Right forelimb (tissue), 1 donor: ENCODE measurements at places on chromosomes 2 and 18.
A peak's percentile ranks its signal among the peaks of the same experiment; 100 is the strongest.

- peak; percentile 51 for DNase-seq
Measured at GRCh38 chr2:156649596-156649995, 213.4 kb downstream of the GPD2 start.

GRCh38 chr2:227576110-227576509 lies 22.6 kb upstream of the SCYGR2 start:
- no peak for DNase-seq

DNA sequence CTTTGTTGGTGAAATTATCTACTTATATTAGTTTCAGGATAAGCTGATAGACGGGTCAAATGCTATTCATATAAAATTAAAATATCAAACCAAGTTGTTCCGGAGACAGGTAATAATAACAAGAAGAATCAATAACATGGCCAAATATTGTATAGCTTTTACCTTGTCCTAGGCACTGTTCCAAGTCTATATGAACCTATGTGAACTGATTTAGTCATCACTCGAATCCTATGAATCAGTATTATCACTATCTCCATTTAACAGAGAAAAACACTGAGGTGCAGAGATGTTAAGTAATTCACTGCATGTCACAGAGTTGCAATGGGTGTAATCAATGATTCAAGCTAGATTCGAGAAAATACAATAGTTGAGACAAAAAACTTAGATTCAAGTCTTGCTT lies 40.0 kb upstream of the TRIB2 start:
- no peak for DNase-seq

DNA sequence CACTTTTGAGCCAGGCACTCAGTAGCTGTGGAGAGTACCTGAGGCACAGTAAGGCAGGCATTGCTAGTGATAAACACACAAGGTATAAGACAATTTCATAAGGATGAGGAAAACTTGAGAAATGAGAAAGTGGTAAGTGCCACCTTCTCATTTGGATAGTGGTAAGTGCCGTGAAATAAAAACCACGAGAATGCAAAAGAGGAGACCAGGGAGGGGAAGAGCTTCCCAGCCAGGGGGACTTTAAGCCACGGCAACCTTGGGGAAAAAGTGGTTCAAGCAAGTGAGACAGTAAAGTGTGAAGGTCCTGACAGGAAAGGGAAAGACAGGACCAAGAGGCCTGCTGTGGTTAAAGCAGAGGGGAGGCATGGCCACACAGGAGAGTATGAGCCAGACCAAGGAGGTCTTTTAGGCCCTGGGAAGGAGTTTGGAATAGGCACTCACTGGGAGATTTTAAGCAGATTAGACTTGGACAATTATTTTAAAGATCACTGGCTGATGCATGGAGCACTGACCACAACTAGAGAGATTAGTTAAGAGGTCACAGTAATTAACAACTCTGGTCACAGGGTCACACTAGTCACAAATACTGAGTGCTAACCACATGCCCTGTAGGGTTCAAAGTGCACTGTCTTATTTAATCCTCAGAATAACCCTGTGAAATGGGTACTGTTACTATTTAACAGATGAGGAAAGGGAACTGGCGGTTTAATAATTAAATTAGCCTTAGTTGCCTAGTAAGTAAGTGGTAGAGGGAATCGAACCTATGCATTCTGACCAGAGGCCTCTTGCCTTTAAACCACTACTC lies 50.1 kb downstream of the THOC1 start:
- DNase-seq = no peak

- DNase-seq = no peak
Measured at GRCh38 chr18:79457652-79458051, 61.9 kb downstream of the NFATC1 start.
